Breast epithelium (tissue), 4 donors: ENCODE measurements at places on chromosomes 11 and 22.

GRCh38 chr11:44305026-44305469 lies 4.9 kb downstream of the ALX4 start:
- DNase-seq = no peak

GRCh38 chr11:2271077-2271326 lies 614 bp upstream of the ASCL2 start:
- peak; percentile 47 for DNase-seq

- no peak for DNase-seq
Measured at GRCh38 chr11:126154691-126155090, 56.8 kb downstream of the RPUSD4 start.

- DNase-seq = no peak
Measured at GRCh38 chr11:64947208-64947814, 11.6 kb upstream of the GPHA2 start.

DNA sequence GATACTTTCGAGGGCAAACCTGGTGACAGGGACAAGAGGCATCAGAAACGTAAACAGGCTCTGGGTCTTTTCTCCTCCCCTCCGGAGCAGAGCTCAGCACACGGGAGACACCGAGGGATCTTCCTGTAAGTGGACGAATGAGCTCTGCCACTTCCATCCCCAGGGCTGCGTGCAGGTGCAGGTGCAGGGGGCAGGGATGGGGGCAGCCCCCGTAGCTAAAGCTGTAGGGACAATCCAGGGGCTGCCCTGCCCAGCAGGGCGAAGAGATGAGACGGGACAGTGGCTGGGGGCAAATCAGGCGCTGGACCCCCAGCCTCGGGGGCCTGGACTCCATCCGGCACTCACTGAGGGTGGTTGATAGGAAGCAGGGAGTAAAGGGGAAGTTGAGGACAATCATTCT lies 505.4 kb downstream of the BRD1 start:
- DNase-seq = no peak

- DNase-seq = no peak
Measured at GRCh38 chr11:107385361-107385981, 72.2 kb downstream of the CWF19L2 start.

- DNase-seq = no peak
Measured at GRCh38 chr11:79081471-79082031, 359.3 kb downstream of the TENM4 start.

DNA sequence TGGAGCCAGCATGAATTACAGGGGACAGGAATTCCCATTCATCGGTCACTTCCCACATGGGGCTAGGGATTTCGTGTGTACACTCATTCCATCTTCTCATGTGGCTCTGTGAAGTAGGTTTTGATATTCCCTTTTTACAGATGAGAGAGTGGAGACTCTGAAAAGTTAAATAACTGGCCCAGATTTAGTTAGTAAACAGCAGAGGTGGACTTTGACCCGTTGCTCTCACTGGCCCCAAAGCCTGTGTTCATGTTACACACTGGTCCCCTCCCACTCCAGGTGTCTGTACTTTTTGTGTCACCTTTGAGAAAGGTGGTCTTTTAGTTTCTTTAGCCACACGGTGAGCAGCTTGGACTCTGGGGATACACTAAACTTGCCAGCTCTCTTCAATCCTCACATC lies 108.5 kb downstream of the MICAL2 start:
- no peak for DNase-seq

GRCh38 chr11:20775331-20775730 lies 105.9 kb downstream of the NELL1 start:
- DNase-seq = no peak

DNA sequence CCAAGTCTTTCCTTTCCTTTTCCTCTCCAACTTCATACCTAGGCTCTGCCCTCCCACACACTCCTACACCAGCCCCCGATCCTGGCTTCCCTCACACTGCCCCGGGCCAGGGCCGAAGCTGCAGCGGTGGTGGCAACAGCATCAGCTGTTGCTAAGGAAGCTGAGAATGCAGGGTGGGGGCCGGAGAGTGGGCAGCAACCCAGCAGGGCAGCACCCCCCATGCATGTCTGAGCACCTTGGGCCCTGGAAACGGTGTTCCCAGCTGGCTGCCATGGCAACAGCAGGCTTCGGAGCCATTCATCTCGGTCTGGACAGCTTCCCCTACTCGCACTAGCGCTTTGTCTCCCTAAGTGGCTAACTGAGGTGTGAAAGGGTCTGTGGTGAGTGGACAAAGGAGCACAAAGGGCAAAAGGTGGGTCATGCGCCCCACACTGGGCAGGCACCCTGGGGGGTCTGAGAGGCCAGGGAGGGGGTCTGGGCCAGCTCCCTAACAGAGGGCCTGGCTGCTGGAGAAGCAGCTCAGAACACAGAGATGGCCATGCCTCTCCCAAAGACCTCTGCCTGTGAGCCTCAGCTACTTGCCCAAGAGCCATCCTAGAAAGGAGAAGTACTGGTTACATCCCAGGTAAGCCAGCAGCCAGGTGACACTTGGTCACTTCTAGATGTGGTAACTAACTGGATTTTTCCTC lies 42.1 kb upstream of the JAM3 start:
- no peak for DNase-seq
